NCI-H2029 treated with DMSO at 0.1 percent for 48 hours (cell line): ENCODE measurements at places on chromosomes 16 and 17.

- no peak for DNase-seq
Observed at GRCh38 chr17:14616528-14616927, 315.6 kb downstream of the HS3ST3B1 start.

DNA sequence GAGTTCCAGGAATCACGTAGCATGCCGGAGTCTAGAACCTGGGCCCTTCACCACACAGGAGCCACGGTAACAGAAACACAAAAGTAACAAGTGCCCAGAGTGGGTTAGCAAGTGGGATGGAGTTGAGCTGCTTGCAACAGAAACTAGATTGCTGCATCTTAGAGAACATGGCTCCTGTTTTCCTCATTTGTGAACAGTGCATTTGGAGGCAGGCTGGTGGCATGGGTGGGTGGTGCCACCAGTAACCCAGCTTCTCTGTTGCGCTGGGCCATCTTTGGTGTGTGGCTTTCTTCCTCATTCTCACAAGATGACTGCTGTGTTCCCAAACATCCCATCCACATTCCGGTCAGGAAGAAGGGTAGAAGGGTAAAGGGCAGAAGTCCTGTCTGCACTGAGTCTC lies 95.5 kb downstream of the KATNIP start:
- no peak for DNase-seq

DNA sequence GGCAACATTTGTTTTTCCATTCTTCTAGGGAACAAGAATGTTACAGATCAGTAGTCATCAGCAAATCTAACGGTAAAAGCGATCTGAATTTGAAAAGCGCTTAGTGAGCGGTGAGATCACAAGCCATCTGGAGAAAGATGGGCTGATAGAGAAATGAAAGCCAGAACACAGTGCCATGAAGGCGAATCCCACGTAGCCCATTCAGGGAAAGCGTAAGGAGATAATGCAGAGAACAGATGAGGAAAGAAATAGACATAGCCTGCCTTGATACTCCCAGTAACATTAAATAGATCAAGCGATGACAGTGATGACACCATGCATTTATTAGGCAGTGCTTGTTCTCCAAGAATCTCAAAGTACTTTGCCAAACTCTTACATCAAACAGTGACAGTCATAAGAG lies 183.1 kb upstream of the PSMD7 start:
- DNase-seq, result no peak

- DNase-seq, result no peak
Observed at GRCh38 chr17:77106874-77107358, 33.9 kb upstream of the SEC14L1 start.

- DNase-seq, result no peak
Observed at GRCh38 chr16:69466547-69466946, 42.1 kb downstream of the CYB5B start.

GRCh38 chr17:48463526-48463925 lies 33.5 kb upstream of the SKAP1 start:
- DNase-seq, result no peak

- DNase-seq, result no peak
Observed at GRCh38 chr16:77589071-77589765, 133.1 kb upstream of the NUDT7 start.

DNA sequence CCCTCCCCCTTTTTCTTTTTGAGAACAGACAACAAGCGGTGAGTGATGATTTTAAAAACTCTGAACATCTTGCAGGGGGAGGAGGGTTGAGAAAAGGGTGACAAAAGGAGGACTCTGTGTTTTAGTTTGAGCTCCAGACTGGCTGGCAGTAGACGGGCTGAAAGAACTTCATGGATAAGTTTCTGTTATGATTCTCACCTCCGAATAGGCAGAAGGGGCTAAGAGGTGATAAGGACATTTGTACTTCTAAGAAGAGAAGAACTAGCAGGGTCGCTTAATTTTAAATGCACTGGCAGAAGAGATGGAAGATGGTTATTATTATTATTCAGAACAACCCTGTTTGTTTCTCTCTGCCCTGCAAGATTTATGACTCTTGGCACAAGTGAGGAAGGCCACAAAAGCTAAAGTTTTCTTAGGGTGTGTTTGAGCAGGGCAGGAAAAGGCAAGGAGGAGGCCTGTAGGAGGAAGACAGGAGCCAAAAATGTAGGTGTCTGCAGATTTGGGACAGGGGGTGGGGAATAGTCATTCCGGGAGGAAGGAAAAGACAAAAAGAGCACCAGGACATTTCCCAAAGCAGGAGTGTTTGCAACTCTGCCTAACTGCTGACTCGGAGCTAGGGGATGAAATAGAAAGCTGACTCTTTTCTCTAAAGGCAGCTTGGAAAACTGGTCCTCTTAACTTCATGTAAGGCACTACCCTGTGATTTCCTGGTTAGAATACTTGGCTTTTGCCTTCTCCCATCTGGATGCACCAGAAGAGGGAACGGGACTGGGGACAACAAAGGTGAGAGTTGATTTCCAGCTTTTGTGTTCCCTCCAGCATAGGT lies 11.9 kb upstream of the HOXB2 start:
- no peak for DNase-seq

- no peak for DNase-seq
Observed at GRCh38 chr17:77480509-77481215, 339.9 kb downstream of the SEC14L1 start.

DNA sequence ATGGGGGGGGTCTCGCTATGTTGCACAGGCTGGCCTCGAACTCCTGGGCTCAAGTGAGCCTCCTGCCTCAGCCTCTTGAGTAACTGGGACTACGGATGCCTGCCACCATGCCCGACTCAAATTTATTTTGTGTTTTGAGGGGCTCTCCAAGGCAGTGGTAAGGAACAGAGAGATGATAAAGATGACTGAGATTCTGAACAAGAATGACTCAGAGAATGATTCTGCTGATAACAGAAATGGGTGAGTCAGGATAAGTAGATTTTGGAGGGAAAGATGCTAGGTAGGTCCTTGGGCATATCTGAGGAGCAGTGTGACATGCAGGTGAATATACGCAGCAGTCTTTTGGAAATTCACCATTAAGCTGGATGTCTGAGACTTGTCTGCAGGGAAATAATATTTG lies 2.6 kb downstream of the TMEM220 start:
- no peak for DNase-seq

DNA sequence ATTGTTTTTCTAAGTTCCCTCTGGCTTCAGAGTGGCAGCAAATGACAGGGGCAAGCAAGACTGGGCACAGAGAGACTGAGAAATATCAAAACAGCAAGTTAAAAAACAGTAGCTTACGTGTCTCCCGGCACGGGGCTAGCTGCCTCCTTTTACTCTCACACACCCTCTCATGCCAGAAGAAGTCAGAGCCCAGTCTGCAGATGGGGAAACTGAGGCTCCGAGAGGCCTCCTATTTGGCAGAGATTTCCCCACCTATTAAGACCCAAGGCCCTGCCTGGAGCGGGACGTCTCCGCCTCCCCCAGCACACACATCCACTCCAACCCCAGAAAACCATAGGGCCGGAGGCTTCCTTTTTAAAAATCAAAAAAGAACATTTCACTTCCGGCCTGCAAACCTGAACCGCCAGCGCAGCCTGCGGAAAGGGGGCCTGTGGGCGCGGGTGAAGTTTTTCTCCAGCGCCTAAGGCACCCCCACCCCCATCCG lies 832 bp downstream of the CARHSP1 start:
- DNase-seq, result no peak

- no peak for DNase-seq
Observed at GRCh38 chr16:24745791-24746190, 16.3 kb downstream of the TNRC6A start.
